ENCODE measurements at places on chromosomes 3 and 15.
A peak's percentile ranks its signal among the peaks of the same experiment; 100 is the strongest.

DNA sequence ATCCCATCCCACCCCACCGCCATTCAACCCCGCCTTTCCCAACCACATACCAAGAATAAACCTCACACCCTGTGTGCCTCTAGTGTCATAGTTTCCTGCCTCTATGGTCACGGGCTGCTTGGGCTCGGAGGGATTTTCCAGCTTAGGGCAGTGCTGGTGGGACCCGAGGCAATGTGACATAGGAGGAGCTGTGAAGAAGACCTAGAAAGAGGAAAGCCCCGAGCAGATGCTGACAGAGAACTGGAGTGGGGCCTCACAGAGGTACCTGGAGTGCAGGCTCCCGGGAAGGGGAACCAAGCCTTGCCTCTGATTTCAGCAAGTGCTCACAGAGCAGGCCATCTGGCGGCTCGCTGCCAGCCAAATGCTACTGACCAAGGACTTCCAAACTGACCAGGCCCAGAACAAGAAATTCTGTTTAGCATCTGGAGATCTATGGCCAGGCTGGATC lies 27.5 kb downstream of the BHLHE40 start:
- DNase-seq: no peak

GRCh38 chr15:98953968-98954367 lies 53.6 kb downstream of the PGPEP1L start:
- DNase-seq: no peak

- DNase-seq: no peak
These were observed 99.7 kb upstream of the AGBL1 start for GRCh38 chr15:85979929-85980328.

DNA sequence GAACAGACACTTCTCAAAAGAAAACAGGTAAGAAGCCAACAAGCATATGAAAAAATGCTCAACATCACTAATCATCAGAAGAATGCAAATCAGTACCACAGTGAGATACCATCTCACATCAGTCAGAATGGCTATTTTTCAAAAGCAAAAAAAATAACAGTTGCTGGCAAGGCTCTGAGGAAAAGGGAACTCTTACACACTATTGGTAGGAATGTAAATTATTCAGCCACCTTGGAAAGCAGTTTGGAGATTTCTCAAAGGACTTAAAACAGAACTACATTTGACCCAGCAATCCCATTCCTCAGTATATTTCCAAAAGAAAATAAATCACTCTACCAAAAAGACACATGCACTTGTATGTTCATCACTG lies 95.6 kb downstream of the APBA2 start:
- no peak for DNase-seq

GRCh38 chr3:31133541-31133940 lies 239.1 kb upstream of the GADL1 start:
- DNase-seq: no peak

DNA sequence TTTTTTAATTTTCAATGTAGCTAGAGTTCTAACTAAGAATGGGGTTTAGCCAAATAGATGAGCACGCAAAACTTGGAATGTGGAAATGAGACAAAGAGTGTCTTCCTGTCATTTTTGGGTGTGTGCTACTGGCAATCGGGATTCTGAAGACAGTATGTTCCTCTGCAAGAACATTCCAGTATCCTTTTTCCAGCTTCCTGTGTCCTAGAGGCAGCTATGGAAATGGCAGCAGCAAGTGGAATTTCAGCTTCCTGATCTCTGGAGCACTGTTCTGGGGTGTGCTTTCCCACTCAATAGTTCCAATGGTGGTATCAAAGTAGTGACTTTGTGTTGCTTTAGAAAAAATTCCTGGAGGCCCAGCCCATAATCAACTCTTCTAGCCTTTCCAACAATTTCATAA lies 642.9 kb upstream of the KCNMB2 start:
- no peak for DNase-seq

GRCh38 chr3:134846911-134847317 lies 51.9 kb downstream of the EPHB1 start:
- peak; percentile 52 for DNase-seq

GRCh38 chr15:67501177-67501835 lies 19.6 kb upstream of the C15orf61 start:
- no peak for DNase-seq

GRCh38 chr3:176352716-176353334 lies 844.5 kb downstream of the TBL1XR1 start:
- no peak for DNase-seq

GRCh38 chr3:113844622-113845222 lies 6.1 kb downstream of the GRAMD1C start:
- peak; percentile 24 for DNase-seq

- no peak for DNase-seq
These were observed 206.3 kb upstream of the ROBO1 start for GRCh38 chr3:79973917-79974595.

DNA sequence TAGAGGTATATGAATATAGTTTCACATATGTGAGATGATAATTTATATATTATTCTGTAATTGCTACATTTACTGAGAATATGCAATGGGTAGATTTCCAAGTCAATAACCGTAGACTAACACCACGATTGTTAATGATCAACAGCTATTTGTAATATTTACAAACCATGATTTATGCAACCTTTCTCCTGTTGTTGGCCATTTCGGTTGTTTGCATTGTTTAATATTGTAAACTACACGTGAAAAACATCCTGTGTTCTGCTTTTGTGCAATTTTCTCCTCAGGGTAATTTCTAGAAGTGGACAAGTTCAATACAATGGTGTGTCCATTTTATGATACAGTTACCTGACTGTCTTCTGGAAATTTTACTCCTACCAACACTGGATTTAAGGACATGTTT lies 29.3 kb upstream of the RAB11A start:
- no peak for DNase-seq

GRCh38 chr15:62927196-62927595 lies 115.4 kb upstream of the TPM1 start:
- no peak for DNase-seq

GRCh38 chr3:171776411-171776810 lies 33.9 kb downstream of the PLD1 start:
- DNase-seq: peak; percentile 78

GRCh38 chr3:169563775-169564059 lies 99.8 kb downstream of the MECOM start:
- no peak for DNase-seq

- no peak for DNase-seq
These were observed 17.3 kb upstream of the GPR156 start for GRCh38 chr3:120302361-120302760.

DNA sequence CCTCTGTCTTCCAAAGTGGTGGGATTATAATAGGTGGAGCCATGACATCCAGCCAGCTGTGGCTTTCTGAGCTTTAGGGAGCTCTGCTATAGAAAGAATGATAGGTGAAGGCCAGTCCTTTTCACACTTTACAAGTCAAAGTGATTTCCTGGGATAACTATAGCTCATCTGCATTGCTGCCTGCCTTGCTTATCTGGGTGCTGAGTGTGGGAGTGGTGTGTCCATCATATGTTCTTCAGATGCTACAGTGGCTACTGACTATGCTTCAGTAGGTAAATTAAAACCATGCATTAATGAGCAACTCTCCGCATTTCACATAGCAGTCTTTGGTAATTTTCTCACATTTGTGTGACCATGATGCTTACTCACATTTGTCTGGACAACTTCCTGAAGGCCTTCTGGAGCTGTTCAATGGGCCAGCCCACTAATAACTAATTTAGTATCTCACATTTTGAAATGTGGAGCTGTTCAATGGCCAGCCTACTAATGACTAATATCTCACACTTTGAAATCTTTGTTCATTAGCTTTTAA lies 23.4 kb downstream of the RHOA start:
- DNase-seq: no peak

GRCh38 chr3:61894988-61895935 lies 333.9 kb downstream of the PTPRG start:
- DNase-seq: peak; percentile 86

DNA sequence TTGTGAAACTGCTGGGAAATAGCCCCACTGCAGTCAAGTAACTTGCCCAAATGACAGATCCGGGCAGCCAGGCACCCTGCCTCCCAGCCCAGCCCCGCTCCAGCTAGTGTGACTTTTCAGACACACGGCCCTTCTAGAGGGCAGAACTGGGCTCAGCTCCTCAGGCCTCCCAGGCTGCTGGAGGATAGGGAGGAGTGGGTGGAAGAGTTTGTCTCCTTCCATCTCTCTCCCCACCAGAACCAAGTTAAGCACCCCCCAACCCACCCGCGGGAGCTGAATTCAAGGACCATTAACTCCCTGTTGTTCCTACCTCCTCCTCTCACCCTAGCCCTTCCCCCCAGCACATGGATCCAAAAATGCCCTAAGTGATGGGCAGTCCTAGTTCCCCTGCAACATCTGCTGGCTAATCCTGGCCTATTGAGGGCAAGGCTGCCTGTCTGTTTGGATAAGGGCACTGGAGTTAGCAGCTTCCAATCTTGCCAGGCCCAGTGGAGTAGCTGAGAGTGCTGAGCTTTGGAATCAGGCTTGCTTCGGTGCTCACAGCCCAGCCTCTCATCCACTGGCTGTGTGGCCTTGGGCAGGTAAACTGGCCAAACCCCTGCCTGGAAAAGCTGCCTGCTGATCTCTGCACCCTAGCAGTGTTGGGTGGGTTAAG lies 3.1 kb downstream of the CCDC33 start:
- DNase-seq: no peak

- DNase-seq: no peak
These were observed 9.5 kb downstream of the RAB6B start for GRCh38 chr3:133886031-133886722.

- DNase-seq: no peak
These were observed 74.5 kb downstream of the SPTSSB start for GRCh38 chr3:161296814-161297213.

- peak; percentile 55 for DNase-seq
These were observed 186.5 kb upstream of the GAP43 start for GRCh38 chr3:115436767-115437301.

GRCh38 chr3:54261141-54261540 lies 138.8 kb downstream of the CACNA2D3 start:
- no peak for DNase-seq

DNA sequence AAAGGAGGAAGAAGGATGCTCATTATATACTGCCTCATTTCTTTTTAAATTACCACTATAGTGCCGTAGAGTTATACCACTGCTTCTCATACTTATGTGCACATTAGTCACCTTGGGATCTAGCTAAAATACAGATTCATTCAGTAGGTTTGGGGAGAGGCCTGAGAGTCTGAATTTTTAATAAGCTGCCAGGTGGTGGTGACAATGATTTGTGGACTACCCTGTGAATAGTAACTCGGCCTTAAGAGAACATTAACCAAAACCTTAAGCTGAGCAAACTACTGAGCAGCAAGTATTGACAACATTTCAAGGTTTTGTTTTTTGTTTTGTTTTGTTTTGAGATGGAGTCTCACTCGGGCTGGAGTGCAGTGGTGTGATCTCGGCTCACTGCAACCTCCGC lies 19.8 kb downstream of the UBA5 start:
- DNase-seq: no peak

- DNase-seq: no peak
These were observed 53.6 kb upstream of the MYO5C start for GRCh38 chr15:52349052-52349700.

DNA sequence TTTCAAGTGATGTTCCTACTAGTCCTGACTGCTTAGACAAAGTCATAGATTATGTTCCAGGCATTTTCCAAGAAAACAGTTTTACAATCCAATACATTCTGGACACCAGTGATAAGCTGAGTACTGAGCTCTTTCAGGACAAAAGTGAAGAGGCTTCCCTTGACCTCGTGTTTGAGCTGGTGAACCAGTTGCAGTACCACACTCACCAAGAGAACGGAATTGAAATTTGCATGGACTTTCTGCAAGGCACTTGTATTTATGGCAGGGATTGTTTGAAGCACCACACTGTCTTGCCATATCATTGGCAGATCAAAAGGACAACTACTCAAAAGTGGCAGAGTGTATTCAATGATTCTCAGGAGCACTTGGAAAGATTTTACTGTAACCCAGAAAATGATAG lies 3.8 kb downstream of the TIPARP start:
- no peak for DNase-seq

GRCh38 chr3:71130471-71131374 lies 452.8 kb downstream of the FOXP1 start:
- peak; percentile 75 for DNase-seq

DNA sequence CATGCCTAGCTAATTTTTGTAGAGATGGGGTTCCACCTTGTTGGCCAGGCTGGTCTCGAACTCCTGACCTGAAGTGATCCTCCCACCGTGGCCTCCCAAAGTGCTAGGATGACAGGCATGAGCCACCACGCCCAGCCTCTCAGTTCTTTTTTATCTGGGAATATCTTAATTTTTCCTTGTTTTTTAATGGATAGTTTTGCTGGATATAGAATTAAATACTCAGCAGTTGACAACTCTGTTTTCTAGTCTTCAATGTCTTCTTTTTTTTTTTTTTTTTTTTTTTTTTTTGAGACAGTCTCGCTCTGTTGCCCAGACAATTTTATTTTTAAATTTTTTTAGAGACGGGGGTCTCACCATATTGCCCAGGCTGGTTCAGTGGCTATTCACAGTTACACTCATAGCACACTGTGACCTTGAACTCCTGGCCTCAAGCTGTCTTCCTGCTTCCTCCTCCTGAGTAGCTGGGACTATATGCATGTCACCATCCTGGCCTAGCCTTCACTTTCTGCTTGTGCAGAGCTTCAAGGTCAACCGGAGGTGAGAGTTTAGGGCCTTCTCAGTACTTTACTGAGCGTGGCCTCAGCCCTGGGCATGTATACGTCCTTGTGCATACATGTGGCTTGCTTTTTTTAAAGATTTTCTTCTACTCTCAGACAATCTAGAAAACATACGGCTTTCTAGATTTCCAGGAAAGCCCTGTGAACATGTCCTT lies 120.5 kb downstream of the ZNF609 start:
- DNase-seq: no peak

DNA sequence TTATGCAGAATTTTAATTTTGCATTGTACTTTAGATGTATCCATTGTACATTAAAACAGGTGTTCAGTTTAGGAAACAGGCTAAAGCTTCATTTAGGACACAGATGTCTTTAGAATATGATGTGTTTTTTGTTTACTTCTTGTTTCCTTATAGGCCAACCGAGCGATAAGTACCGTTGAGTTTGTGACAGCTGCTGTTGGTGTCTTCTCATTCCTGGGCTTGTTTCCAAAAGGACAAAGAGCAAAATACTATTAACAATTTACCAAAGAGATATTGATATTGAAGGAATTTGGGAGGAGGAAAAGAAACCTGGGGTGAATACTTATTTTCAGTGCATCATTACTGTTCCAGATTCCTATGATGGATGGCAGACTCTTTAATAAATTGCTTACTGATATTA lies 29.4 kb downstream of the PLAAT1 start:
- DNase-seq: no peak
